GM12864 (cell line): ENCODE measurements at places on chromosomes 5 and 9.

DNA sequence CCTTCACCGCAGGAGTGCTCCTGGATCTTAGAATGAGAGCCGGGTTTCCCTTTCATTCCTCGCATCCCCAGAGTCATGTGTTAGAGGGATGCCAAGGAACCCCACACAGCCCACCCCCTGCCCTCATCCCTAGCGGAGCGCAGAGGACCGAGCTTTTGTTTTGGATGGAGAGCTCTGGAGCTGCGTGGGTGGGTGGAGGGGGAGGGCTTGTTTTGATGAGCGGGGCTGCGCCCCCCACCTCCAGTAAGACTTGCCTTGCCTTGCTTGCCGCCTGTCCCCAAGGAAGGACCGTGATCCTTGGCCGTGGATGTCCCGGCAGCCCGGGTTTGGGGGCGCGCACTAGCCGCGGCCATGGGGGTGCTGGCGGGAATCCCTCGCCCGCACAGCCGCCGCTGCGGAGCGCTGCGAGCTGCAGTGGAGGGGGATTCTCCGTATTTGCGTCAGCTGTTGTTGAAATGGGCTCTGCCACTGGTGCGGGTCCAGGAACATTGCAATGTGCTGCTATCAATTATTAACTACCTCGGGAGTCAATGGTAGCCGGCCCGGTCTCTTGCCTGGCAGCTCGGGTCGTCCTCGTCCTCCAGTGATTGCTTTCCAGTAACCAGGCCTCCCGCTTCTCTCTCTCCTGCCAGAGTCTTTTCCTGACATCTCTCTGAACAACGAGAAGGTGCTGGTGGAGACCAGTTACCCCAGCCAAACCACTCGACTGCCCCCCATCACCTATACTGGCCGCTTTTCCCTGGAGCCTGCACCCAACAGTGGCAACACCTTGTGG, 1.0 kb downstream of the EGR1 start:
- no peak for DNase-seq

GRCh38 chr9:21110708-21111576, 30.7 kb downstream of the IFNW1 start:
- peak; percentile 55 for DNase-seq

GRCh38 chr9:94632737-94633136, 6.6 kb downstream of the FBP1 start:
- no peak for DNase-seq

GRCh38 chr9:89564346-89564878, 40.4 kb upstream of the GADD45G start:
- DNase-seq, result peak; percentile 37

GRCh38 chr9:82466616-82467260, 478.2 kb downstream of the SPATA31D1 start:
- DNase-seq, result no peak

GRCh38 chr5:15598294-15598902, 98.4 kb downstream of the FBXL7 start:
- DNase-seq, result no peak

DNA sequence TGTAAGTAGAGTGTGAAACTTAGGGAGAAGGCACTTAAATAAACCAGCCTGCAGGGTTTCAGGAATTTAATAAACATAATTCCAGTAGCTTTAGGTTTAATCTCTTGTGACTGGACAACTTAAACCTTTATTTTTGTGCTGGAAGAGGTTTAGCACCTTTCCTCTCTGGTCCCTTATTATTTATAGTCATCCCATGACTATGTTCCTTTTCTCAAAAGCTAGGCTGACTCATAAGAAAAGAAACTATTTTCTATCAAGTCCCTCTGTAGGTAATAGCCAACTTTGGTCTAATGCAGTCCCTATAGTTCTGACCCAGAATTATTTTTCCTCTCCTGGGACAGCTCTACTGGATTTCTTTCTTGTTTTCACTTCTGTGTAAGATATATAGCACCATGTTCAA, 588.9 kb downstream of the NR2F1-AS1 start:
- DNase-seq, result no peak

DNA sequence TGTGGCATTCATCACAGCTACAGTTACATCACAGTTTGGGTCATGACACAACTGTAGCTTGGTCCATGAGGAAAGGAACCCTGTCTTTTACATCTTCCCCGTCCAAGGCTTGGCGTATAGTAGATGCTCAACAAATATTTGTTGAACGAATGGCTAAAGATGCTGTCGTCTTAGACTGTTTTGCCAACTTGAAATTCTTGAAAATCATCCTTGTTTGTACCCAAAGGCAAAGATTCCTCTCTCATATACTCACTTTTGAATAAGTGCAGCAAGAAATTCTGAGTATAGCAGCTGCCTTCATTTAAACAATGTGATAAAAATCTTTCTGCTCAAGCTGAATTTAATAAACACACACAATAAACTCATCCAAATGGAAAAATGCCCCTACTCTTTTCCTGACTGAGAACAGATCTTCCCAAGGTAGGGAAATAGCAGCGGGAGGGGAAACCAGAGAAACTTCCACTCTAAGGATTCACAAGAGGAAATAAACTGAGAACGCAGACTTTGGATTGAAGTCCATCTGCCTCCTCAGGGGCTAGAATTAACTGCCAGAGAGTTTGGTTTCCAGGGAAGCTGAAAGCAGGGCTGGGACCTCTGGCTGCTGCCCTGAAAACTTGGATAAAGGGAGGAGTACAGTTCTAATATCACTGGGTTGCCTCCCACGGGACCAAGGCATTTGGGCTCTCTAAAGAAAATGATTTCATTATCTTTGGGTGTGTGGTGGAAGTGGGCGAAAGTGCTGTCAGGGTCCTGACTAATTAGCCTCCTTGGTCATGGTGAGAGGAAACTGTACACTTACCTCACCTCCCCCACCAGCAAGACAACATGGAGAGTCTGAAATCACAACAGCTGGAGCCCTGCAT, 99.1 kb downstream of the DPYSL3 start:
- no peak for DNase-seq

GRCh38 chr9:94649100-94649819, 9.9 kb upstream of the FBP1 start:
- no peak for DNase-seq
